Smooth muscle cell of the brain vasculature (primary cell): ENCODE measurements at places on chromosomes 2 and 18.

GRCh38 chr2:24225499-24226242, 50.8 kb downstream of the FAM228A start:
- no peak for DNase-seq

DNA sequence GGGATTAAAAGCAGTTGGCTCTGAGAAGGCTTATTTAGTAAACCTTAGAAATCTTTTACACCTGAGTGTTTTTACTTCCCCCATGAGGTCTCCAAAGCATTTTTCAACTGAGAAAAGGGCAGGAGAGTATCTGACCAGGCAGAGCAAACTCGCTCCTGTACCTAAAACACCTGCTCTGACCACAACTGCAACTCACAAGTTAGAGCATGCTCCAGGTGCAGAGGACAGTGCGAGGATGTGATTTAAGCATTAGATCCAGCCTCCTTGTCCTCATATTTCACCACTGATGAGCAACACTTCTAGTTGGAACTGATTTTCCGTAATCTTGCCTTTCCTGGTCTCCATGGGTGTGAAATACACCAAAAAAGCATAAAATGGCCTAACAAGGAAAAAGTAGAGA, 34.5 kb upstream of the TBC1D8 start:
- DNase-seq = no peak

GRCh38 chr2:33496726-33497125, 20.3 kb downstream of the RASGRP3 start:
- no peak for DNase-seq

DNA sequence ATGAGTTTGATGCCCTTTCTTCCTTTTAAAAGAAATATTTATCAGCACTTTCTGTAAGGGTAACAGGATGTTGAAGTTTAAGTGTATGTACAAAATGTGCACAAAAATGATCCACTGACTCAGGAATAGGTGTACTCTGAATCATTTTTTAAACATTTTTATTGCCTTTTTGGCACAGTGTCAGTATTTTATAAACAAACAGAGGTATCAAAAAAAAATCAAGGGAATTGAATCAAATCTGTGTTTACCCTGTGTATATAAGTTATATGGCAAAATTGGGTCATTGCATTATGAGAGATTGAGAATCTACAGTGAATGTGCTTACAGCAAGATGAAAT, 513.9 kb upstream of the NETO1 start:
- no peak for DNase-seq

DNA sequence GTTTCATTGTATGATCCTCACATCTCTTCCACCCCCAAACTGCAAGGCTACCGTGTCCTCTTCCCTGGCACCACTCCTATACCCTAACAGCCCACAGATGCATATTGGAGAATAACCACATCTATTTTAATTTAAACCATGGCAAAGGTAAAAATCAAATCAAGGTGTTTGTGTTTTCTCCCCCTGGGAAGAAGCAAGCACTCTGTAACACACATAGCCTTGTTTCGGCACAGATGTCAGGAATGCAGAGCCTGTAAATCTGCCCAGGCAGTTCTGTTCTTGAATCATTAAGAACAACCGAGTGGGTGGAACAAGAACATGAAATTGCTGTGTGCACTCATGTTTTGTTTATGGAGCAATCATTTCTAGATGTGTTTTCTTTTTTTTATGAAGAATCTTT, 6.8 kb upstream of the COX7A2L start:
- no peak for DNase-seq

- DNase-seq = no peak
Measured at GRCh38 chr2:167209784-167210183, 321.5 kb downstream of the XIRP2 start.
